ENCODE measurements at places on chromosomes 1 and 21. TPM values are rescaled to one million over a fixed set of nuclear protein-coding genes. Genes with fewer than 3 reads are reported as not detected.

GRCh38 chr1:53681977-53682685 is 56.8 kb downstream of the GLIS1 start:
- peaks cover 3% of the 10 kb centered on the region for H3K4me1 ChIP-seq
- H3K27ac ChIP-seq: no peak overlapping the region
- H3K4me3 ChIP-seq: no peak overlapping the region
- H3K36me3 ChIP-seq: no peaks in the 10 kb centered on the region
- H3K27me3 ChIP-seq: no peaks in the 10 kb centered on the region

DNA sequence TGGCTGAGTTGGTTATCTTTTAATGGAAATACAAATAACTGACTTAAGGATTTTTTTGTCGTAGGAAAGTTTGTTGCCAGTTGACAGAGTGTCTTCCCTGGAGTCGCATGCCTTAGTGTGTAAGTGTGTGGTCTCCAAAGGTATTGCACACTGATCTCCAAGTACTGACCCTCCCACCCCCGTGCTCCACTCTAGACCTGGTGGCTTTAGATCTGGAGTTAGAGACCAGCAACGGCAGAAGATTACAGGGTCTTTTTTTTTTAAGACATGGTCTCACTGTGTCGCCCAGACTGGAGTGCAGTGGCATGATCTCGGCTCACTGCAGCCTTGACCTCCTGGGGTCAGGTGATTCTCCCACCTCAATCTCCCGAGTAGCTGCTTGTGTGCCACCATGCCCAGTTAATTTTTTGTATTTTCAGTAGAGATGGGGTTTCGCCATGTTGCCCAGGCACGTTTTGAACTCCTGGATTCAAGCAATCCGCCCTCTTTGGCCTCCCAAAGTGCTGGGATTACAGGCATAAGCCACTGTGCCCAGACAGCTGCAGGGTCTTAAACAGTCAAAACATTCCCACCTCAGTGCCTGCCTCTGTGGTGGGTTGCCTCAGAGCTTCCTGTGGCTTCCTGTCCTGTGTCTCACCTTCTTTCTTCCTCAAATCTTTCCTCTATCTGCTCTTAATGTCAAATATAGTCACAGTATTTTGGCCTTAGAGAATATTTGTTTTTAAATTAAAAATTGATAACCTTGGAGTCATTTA is 6.9 kb downstream of the TRAPPC10 start:
- no peak overlapping the region for H3K27ac ChIP-seq
- peaks cover 19% of the 10 kb centered on the region for H3K4me1 ChIP-seq
- H3K36me3 ChIP-seq: no peaks in the 10 kb centered on the region
- no peak overlapping the region for H3K4me3 ChIP-seq
- H3K27me3 ChIP-seq: no peaks in the 10 kb centered on the region

DNA sequence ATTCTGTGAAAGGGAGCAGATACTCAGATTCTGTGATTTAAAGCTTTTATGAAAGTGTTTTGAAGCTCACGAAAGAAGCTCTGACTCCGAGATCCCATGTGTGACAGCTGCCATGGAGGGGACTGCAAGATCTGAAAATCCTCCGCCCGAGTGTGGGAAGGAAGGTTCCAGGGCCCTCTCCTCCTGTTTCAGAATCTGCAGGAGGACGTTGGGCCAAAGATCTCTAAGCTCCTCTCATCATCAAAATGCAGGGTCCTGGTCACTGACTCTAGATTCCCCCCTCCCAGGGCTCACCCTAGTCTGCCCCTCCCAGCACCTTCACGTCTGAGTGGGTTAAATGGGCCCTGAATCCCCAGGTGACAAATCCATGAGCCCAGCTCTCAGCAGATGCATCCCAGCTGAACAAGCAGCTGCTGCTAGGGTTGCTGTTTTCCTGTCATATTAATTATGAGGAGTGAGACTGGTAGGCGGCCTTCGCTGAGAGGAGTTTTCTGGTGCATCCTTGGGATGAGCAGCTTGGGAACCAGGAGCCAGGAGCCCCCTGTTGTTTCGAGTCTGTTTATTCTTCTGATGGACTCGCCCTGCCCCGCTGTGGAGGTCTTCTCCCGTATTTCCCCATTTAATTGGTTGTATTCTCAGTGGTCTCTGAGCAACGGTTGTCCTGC is 402.0 kb downstream of the MATN1 start:
- H3K36me3 ChIP-seq: no peaks in the 10 kb centered on the region
- no peaks in the 10 kb centered on the region for H3K27me3 ChIP-seq
- no peaks in the 10 kb centered on the region for H3K4me1 ChIP-seq
- no peak overlapping the region for H3K27ac ChIP-seq
- no peak overlapping the region for H3K4me3 ChIP-seq

The TEX38 gene
- total RNA-seq: not detected

DNA sequence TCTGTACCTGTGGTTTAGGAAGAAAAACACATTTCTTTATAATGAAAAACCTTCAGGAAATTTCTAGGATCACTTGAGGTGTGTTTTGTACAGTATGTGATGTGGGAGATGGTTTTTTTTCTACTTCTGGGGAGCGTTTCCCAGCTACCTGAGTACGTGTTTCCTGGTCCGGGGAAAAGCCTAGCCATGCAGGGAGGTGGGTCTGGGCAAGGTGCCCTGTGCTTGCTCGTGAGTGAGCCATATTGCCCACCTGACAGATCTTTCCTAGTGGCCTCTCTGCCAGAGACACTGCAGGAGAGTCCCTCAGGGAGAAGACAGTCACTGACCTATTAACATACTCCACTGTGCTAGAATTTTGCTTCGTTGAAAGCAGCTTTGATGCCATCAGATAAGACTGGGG is 41.3 kb downstream of the TRPM2 start:
- H3K27ac ChIP-seq: no peak overlapping the region
- H3K4me1 ChIP-seq: no peaks in the 10 kb centered on the region
- no peak overlapping the region for H3K4me3 ChIP-seq
- no peak for DNase-seq
- H3K36me3 ChIP-seq: no peaks in the 10 kb centered on the region

GRCh38 chr21:25838809-25839208 is 104.0 kb downstream of the GABPA start:
- no peak for DNase-seq
- H3K27me3 ChIP-seq: no peaks in the 10 kb centered on the region
- H3K27ac ChIP-seq: no peak overlapping the region
- H3K4me1 ChIP-seq: no peaks in the 10 kb centered on the region
- H3K36me3 ChIP-seq: no peaks in the 10 kb centered on the region
- H3K4me3 ChIP-seq: no peak overlapping the region

DNA sequence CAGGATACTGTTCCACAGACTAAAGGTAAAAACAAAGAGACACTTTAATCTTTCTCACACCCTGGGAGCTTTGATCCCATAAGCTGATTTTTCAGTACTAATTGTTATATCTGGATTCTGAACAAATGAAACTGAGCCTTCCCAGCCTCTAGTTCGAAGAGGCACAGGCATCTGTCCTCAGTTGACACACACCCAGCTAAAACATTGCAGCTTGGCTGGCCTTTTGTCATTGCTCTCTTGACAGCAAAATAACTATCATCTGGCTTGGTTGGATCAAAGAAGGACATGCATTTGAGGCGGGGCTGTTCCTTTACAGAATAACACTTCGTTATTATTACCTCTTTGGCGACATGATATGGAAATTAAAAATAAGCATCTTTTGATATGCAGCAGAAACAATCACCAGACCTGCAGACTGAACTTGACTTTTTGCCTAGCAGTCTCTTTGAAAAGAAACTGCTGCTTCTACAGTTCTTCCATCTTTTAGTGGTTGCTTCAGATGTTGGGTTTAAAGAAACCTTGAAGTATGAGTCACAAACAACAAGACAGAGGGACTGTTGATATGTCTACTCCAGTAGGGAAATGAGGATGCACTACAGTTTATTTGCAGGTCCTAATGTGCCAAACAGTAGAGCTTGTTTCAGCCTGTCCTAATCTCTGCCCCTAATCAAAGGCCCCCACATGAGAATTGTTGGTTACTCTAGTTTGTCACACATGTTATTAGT is 166.5 kb downstream of the TPR start:
- no peaks in the 10 kb centered on the region for H3K27me3 ChIP-seq
- H3K27ac ChIP-seq: no peak overlapping the region
- no peaks in the 10 kb centered on the region for H3K36me3 ChIP-seq
- H3K4me3 ChIP-seq: no peak overlapping the region
- no peaks in the 10 kb centered on the region for H3K4me1 ChIP-seq

The GPR37L1 gene
- total RNA-seq: 0.25 TPM

- no peak for DNase-seq
- H3K4me3 ChIP-seq: no peak overlapping the region
- H3K36me3 ChIP-seq: peaks cover 4% of the 10 kb centered on the region
- no peaks in the 10 kb centered on the region for H3K27me3 ChIP-seq
- no peak overlapping the region for H3K27ac ChIP-seq
Measured at GRCh38 chr1:220076861-220077762, 12.5 kb downstream of the BPNT1 start.

GRCh38 chr1:181630398-181630797 is 147.1 kb downstream of the CACNA1E start:
- no peak overlapping the region for H3K27ac ChIP-seq
- no peaks in the 10 kb centered on the region for H3K27me3 ChIP-seq
- H3K4me1 ChIP-seq: no peaks in the 10 kb centered on the region
- H3K36me3 ChIP-seq: no peaks in the 10 kb centered on the region

DNA sequence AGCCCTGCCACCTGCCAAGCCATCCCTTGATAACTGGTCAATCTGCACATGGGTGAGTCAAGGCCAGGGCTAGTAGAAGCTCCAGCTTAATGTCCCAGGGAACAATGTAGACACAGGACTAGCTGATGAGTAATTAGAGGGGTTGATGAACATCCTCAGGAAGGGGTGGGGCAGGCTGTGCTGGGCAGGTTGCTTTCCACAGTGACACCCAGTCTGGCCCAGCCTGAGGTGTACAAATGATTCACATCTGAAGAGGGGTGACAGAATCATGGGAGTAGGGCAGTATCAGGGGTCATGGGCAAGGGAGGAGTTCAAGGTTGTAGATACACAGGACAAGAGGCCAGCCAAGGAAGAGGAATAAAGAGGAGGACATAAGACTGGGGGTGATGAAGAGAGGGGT is 4.3 kb downstream of the LPAR3 start:
- H3K4me3 ChIP-seq: no peak overlapping the region
- no peaks in the 10 kb centered on the region for H3K4me1 ChIP-seq
- H3K36me3 ChIP-seq: no peaks in the 10 kb centered on the region
- no peak for DNase-seq
- no peaks in the 10 kb centered on the region for H3K27me3 ChIP-seq

The TSTD1 gene
- 24.8 TPM for total RNA-seq

GRCh38 chr1:245715291-245715701 is 560.5 kb downstream of the KIF26B start:
- no peak overlapping the region for H3K27ac ChIP-seq
- H3K27me3 ChIP-seq: no peaks in the 10 kb centered on the region
- H3K4me1 ChIP-seq: no peaks in the 10 kb centered on the region
- no peak overlapping the region for H3K4me3 ChIP-seq

DNA sequence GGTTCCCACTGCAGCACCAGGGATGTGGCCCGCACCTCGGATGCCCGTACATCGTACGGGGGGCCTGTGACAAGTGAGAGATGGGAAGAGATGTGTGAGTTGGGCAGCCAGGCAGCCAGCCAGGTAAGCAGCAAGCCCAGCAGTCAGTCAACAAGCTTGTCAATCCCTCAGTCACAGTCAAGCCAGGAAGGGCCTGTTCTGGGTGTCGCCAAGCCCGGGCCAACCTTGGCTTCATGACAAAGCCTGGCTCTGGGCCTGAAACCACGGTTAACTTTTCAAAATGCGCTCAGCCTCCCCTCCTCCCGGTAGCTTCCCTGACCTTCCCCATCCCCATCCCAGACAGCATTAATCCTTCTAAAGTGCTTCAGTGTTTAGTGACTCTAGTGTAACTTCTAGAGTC is 31.8 kb downstream of the MYOM3 start:
- H3K36me3 ChIP-seq: no peaks in the 10 kb centered on the region
- H3K27me3 ChIP-seq: no peaks in the 10 kb centered on the region
- H3K4me1 ChIP-seq: no peaks in the 10 kb centered on the region
- no peak for DNase-seq
- H3K4me3 ChIP-seq: no peak overlapping the region
- H3K27ac ChIP-seq: no peak overlapping the region

The TRIM33 gene
- 12.0 TPM for total RNA-seq

DNA sequence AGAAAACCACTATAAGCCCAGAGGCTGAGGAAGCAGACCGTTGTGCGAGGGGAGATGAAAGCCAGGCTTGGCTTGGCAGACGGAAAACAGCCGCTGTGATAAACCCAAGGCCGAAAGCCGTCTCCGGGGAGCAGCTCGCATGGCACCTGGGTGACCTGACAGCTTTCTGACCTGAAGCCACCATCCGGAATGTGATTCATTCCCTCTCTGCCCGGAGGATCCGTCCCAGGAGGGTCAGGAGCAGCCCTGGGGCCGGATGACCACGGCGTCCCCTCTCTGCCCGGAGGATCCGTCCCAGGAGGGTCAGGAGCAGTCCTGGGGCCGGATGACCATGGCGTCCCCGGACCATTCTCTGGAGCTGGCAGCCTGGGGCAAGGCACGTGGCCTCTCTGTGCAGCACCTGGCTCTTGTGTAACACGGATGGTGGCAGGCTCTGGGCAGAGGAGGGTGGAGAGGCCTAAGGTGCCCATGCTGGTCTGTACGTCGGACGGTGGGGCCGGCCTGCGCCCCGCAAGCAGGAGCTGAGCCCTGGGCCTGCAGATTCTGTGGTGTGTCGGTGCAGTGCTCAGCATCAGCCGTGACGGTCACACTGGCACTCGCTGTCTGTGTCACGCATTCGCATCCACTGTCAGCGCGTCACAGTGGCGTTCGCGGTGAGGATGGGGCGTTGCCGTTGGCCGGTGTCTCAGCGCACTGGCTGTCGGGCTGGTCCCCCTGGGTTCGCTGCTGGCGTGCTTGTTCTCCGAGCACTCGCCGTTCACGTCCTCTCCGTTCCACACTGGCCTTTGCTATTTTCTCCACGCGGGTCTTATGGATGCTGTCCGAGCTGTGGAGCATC is 50.3 kb downstream of the SLX9 start:
- no peak overlapping the region for H3K27ac ChIP-seq
- no peak overlapping the region for H3K4me3 ChIP-seq
- H3K4me1 ChIP-seq: no peaks in the 10 kb centered on the region
- DNase-seq: peak; percentile 55

GRCh38 chr1:10856863-10857598 is 60.6 kb upstream of the CASZ1 start:
- no peak overlapping the region for H3K4me3 ChIP-seq
- H3K27ac ChIP-seq: no peak overlapping the region
- no peaks in the 10 kb centered on the region for H3K4me1 ChIP-seq
- no peaks in the 10 kb centered on the region for H3K36me3 ChIP-seq

DNA sequence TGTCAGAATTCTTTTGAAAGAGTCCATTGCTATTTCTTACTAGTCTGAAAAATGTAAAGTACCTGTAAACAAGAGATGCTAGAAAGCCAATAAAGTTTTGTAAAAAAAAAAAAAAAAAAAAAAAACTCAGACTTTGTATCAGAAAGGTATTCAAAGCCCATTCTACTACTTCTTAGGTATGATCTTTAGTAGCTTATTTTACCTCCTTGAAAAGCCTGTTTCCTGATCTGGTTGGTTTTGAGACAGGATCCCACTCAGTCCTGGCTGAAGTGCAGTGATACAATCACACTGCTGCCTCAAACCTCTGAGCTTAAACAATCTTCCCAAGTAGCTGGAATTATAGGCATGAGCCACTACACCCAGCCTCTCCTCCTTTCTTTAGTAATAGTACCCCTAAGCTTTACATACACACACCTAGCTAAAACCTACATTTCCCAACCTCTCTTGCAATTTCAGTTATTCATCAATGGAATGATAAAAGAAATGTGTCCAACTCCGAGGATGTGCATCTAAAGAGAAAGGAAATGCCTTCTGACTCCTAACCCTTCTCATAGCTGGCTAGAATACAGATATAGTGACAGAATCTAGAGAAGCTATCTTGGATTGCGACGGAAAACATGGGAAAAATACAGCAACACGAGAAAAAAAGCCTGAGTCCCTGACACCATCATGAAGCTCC is 30.6 kb downstream of the EPS15 start:
- H3K4me3 ChIP-seq: no peak overlapping the region
- H3K27me3 ChIP-seq: no peaks in the 10 kb centered on the region
- no peaks in the 10 kb centered on the region for H3K36me3 ChIP-seq
- H3K4me1 ChIP-seq: peaks cover 3% of the 10 kb centered on the region
- no peak for DNase-seq

The ST6GALNAC3 gene
- total RNA-seq: 0.72 TPM

The OR2L3 gene
- total RNA-seq: not detected

The FNDC10 gene
- total RNA-seq: 1.3 TPM

All from pancreas (tissue), 10 donors.